ENCODE measurements at places on chromosomes 12 and 14.

- DNase-seq, result no peak
Observed at GRCh38 chr14:50521912-50522341, 10.4 kb downstream of the MAP4K5 start.

DNA sequence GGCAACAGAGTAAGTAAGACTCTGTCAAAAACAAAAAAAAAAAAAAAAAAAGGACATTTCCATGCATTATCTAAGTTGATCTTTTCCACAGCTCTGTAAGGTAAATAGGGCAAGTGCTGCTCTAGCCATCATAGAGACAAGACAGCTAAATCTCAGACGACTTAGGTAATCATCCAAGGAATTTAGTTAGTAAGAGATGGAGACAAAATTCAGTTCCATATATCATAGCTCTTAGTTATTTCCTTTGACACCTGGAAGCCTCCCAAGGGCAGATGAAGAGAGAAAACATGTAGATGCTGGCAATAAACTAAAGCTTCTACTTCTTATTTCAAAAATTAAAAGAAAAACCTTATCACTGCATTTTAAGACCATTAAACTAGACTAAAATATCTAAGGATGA is 48.7 kb downstream of the ST8SIA1 start:
- no peak for DNase-seq

DNA sequence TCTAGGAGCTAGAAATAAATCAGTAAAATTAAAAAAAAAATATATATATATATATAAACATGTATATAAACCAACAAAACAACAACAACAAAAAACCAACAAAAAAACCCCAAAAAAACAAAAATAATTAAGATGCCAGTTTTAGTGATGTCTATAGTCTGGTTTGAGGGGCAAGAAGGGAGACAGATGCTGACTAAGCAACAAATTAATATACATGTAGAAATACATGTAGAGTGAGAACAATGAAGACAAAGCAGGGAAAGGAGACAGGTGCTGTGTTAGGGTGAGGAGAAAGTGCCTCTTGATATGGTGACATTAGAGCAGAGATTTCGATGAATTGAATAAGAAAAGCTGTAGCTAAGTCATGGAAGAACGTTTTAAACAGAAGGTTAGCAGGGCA is 477.9 kb downstream of the APAF1 start:
- DNase-seq, result no peak

DNA sequence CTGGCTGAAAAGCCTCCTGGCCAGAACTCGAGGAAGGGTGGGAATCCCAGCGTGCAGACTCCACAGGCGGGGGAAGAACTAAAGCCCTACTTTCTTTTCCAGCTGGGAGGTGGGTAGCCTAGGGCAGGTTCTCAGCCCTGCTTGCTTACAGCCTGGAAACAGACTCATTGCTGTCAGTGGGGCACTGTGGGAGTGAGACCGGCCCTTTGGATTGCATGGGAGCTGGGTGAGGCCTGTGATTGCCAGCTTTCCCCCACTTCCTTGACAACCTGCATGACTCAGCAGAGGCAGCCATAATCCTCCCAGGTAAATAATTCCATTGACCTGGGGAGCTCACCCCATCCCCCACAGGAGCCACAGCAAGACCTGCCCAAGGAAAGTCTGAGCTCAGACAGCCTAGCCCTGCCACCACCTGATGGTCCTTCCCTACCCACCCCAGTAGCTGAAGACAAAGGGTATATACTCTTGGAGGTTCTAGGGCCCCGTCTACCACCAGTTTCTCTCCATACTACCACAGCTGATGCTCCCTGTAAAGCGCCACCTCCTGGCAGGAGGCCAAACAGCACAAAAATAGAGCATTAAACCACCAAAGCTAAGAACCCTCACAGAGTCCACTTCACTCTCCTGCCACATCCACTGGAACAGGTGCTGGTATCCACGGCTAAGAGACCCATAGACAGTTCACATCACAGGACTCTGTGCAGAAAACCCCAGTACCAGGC is 294.1 kb downstream of the SEC23A start:
- peak; percentile 47 for DNase-seq

GRCh38 chr14:74302152-74302628 is 544 bp downstream of the ABCD4 start:
- no peak for DNase-seq

DNA sequence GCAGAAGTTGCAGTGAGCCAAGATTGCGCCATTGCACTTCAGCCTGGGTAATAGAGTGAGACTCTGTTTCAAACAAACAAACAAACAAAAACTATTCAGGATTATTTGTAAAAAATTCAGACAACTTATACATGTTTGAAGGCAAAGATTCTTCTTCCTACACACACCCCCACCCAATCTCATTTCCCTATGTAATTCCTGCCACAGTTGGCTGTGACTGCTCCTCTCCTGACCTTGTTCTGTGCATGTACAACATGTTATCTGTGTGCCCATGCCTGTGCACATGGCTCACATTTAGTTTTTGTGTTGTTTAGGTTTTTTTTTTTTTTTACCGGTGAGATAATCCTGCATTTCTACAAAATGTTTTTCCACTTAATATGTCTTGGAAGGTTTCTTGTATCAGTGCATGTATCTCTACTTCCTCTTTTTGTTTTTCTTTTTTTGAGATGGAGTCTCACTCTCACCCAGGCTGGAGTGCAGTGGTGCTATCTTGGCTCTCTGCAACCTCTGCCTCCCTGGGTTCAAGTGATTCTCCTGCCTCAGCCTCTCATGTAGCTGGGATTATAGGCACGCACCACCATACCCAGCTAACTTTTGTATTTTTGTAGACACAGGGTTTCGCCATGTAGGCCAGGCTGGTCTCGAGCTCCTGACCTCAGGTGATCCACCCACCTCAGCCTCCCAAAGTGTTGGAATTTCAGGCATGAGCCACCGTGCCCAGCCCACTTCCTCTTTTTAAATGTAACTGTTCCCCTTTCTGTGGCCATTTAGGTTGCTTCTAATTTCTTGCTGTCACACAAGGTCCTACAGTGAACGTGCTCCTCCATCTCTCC is 8.7 kb downstream of the CFAP251 start:
- no peak for DNase-seq

GRCh38 chr14:81172881-81173280 is 47.9 kb downstream of the GTF2A1 start:
- DNase-seq, result no peak

GRCh38 chr14:76904100-76904739 is 78.0 kb downstream of the LRRC74A start:
- DNase-seq, result no peak

- DNase-seq, result peak; percentile 66
Observed at GRCh38 chr12:95608252-95609033, 57.2 kb upstream of the USP44 start.

GRCh38 chr12:49899921-49900320 is 3.8 kb downstream of the FAIM2 start:
- peak; percentile 36 for DNase-seq

GRCh38 chr12:86772696-86773095 is 516.5 kb upstream of the MGAT4C start:
- no peak for DNase-seq

DNA sequence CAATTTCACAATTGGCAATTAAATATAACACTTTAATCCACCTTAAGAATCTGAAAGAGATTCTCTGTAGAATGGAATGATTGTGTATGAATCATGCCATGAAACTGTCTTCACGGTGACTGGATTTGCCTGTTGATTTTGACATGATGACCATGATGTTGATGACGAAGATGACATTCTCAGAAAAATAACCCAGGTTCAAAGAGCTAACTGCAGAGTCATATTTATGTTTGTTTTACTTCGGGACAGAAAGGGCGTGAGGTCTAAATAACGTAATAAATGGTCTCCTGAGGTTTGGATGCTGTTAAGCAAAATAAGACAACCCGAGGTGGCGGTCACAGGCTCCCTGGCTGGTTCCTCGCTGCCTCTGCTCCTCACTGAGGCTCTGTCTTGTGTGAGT is 532.0 kb downstream of the TMEM121 start:
- DNase-seq, result no peak

DNA sequence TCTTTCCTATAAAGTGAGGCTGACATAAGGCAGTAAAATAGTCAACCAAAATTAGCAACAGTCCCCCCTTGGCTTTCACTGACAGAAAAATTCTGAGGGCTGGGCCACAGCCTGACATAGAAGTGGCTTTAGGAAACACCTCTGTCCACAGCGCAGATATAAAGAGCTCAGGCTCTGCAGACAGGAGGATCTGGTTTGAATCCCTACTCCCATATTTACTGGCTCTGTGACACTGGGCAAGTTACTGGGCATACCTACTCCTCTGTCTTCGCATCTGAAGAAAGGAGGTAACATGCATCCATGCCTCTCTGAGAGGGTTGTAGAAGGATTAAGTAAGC is 95.3 kb downstream of the STXBP6 start:
- DNase-seq, result no peak

DNA sequence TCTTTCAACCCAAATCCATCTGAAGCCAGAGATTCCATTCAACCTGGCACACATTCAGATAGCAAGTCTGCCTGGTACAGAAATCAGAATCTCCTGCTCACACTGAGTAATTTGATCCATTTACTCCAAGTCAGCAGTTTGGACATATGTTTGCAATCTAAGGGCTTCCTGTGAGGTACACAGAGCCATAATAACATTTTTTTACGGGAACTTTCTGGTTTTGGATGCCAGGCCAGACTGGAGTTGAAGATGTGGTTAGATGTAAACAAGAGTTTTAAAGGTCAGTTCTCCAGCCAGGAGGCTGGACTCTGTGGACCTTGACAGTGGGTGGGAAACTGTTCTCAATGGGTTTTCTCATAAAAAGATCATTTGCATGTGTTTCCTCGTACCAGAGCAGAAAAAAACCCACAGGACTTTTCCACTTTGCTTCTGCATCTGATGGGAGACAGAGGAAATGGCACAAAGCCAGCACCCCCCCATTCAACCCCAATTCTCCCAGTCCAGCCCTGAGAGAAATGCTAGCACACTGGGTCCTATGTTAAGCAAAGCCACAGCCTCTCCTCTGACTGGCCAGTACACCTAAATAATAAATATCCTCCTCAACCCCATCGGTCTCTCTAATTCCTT is 17.7 kb upstream of the TSPAN11 start:
- no peak for DNase-seq

- no peak for DNase-seq
Observed at GRCh38 chr12:121893961-121894460, 5.4 kb downstream of the PSMD9 start.

- DNase-seq, result no peak
Observed at GRCh38 chr12:23885394-23885793, 64.1 kb downstream of the SOX5 start.

DNA sequence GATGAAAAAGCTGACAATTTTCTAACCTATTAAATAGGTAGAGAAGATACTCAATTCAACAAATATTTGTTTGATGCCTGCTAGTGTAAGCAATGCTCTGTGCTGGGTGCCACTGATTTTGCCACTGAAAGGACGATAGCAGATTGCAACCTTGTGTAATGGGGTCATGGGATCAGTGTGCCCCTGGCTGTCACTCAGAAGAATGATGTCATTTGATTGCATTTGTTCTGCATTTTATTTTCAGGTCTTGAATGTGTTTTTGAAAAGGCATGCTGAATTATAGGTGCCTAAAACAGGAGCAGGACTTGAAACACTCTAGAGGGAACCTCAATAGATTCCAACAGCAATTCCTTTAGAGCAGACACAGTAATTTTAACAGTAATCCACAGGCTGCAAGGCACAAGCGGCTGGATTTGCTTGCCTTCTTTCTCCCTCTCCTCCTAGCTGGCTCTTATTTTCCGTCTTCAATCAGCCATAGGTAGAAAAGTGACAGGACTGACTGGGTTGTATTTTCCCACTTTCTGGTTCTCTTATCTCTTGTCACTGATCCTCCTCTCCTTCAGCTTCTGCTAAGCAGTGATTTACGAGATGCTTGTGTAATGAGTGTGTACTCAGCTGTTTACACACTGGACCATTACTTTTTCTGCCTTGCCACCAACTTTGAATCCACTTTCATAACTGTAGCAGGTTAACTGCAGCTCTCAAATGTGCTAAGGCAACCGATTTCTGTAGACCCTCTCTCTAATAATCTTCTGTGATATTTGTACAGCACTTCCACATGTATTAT is 4.1 kb downstream of the PLXNC1 start:
- no peak for DNase-seq

DNA sequence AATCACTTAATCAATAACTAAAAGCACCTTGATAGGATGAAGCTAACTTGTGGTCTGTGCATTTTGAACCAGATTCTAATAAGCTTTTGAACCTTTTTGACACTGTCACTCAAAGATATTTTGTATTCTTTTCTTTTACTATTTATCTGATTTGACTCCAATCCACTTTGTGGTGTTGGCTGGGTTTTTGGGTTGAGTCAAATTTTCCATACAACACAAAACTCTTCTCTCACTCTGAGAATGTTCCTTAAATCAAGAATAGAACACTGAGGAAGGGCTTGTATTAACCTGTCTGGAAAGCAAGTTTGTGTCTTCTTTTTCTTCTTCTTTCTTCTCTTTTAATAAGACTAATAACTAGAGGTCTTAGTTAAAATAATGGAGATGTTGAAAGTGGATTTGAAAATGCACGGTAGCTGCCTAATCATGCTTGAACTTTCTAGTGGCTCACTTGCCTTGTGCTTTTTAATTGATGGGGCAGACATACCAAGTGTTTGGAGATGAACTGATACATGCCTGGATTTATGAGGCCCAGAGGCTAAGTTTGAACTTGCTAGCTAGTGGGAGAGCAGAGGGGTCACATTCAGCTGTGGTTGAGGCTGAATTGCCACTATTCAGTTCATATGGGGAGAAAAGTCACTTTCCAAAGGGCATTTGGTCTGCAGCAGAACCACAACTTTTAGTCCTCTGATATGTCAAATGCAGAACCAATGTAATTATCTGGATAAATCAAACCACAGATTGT is 93.5 kb upstream of the PTHLH start:
- no peak for DNase-seq

DNA sequence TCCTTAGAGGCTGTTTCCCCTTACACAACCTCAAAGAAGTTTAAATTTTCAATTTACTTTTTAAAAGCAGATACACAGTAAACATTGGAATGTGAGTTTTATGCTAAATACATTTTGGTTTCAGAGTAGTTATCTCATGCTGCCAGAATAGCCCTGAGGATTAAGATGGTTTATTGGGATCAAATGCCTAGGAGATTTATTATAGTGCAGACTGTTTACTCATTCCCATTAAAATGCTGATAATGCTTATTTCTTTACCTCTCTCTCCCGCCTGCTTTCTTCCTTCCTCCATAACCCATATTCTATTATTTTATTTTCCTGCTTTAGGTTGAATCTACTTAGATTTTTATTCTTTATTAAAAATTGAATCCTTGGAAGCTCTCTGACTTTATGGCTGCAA is 340.2 kb downstream of the DIO2 start:
- no peak for DNase-seq

DNA sequence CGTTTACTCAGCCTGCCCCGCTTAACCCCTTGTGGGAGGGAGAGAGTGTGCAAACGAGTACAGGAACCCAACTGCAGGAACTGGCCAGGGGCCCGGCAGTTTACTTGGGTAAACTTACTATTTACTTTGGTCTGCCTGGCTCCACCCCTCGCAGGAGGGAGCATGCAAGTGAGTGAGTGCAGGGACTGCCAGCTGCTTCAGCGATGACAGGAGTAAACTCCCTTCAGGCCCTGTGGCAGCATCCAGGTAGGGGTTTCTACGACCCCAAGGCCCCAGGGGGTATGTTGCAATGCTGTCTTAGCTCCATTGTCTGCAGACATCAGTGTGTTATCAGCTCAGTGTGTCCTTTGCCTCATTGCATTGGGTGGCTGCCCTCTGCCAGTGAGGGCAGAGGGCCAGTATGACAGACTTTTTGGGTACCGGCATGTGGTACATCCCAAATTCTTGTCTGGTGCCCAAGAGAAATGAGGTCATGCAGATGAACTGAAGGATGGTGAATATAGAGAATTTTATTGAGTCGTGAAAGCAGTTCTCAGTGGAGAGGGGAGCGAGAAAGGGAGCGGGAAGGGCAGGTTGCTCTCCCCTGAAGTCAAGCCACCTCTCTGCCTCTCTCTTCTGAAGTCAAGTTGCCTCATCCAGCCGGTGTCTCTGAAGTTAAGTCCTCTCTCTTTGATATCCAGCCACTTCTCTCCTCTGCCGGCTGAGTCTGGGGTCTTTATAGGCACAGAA is 181.8 kb downstream of the FUT8 start:
- peak; percentile 49 for DNase-seq

Data from RWPE2 (cell line).